ENCODE measurements at places on chromosomes 13 and 19.

- no peak for DNase-seq
Observed at GRCh38 chr19:28403690-28404089, 809.3 kb downstream of the UQCRFS1 start.

DNA sequence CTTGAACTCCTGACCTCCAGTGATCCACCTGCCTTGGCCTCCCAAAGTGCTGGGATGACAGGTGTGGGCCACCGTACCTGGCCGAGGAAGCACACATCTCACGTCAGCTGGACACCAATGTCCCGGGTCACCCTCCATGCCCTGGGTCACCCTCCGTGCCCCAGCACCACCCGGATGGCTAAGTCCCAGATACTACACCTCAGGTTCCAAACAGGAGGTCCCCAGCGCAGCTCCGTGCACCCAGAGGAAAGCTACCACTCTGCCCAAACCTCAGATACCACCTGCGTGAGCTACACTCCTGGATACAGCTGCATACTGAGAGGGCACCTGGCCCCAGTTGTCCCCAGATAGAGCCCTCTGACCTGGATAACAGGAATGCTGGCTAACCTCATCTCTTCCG, 14.0 kb downstream of the LRRC4B start:
- no peak for DNase-seq

DNA sequence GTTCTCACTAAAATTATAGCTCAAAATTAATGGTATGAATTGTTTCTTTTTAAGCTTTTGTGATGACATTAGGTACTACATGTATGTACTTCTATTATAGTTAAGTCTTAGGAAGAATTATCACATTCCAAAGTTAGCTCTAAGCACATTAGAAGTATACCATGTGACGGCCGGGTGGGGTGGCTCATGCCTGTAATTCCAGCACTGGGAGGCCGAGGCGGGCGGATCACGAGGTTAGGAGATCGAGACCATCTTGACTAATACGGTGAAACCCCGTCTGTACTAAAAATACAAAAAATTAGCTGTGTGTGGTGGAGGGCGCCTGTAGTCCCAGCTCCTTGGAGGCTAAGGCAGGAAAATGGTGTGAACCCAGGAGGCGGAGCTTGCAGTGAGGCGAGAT, 1265.1 kb upstream of the SPRY2 start:
- DNase-seq: no peak

GRCh38 chr19:18150776-18151624, 2.0 kb upstream of the PIK3R2 start:
- DNase-seq: no peak

- no peak for DNase-seq
Observed at GRCh38 chr19:22595918-22596341, 38.2 kb upstream of the ZNF492 start.

DNA sequence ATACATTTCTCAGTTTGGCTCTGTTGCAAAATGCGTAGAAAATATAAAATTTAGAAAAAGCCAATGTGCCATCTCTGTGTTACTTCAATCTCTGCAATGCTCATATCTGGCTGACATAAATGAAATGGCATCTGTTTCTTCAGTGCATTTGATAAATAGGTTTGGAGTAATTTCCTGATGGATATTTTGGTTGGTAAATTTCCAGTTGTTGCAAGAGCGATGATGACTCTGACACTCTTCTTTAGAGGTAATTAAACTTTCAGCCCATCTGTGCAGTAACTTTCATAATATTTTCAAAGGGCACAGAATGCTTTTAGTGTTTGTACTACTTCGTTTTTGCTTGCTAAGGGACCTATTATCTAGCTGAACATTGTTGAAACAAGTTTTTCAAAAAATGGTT, 1286.4 kb downstream of the PCDH9 start:
- DNase-seq: no peak

DNA sequence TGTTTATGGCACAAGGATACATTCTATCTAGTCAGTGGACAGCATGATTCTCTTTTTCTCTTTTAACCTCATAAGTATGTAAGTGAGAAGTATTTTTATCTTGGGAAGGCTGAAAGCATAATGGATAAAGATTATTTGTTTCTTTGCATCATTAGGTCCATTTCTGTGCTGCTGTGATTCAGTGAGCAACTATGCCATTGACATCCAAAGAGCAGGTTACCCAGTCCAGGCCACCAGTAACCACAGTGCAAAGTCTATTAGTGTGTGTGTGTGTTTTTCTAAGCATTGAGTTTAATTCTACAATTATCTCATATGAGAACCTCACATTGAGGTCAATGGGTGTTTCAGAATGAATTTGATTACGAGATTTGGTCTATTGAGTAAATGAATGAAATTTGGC, 158.8 kb upstream of the DACH1 start:
- no peak for DNase-seq

GRCh38 chr19:30122431-30122830, 180.4 kb downstream of the URI1 start:
- DNase-seq: no peak

DNA sequence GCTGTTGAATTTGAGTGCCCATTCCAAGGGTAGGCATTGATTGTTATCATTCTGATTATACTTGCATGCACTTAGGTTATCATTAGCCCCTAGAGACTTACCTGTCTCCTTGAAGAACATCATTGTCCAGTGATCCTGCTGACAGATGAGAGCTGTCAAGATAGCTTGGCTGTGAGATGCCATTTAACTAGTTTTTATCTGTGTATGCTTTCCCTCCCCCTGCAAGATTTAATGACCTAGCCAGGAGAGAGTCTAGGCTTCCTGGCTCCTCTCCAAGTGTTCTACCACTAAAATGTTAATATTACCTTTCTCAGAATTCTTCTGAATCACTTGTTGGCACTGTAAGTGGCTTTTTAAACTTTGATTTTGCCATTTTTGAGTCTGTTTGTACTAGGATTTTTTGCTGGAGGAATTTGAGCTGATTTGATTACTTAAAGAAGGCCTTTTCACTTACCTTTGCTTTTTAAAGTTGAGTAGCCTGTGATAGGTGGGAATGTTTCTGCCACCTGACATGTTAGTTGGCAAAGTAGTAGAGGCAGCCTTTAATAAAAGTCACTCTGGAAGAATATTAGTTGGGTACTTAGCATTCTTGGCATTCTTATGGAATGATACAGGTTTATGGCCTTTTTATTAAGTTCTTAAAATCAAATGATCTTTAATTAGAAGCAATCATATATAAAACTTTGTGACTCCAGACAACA, 41.1 kb downstream of the ARHGAP35 start:
- DNase-seq: no peak

GRCh38 chr13:33794576-33794975, 23.4 kb upstream of the RFC3 start:
- no peak for DNase-seq

- peak; percentile 90 for DNase-seq
Observed at GRCh38 chr13:110625771-110626321, 10.5 kb downstream of the NAXD start.

DNA sequence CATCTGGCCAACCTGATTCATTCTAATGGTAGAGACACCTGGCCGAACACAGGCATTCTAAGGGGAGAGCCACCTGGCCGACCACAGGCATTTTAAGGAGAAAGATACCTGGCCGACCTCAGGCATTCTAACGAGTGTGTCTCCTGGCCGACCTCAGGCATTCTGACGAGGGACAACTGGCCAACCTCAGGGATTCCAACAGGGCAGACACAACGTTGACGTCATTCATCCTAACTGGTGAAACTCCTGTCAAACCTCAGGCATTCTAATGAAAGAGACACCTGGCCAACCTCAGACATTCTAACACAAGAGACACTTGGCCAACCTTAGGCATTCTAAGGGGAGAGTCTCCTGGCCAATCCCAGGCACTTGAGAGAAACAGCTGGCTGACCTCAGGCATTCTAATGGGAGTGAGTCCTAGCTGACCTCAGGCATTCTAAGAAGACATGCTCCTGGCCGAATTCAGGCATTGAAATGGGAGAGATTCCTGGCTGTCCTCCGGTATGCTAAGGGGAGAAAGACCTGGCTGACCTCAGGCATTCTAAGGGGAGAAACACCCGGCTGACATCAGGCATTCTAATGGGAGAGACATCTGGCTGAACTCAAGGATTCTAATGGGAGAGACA, 1352.5 kb downstream of the UQCRFS1 start:
- DNase-seq: no peak

- no peak for DNase-seq
Observed at GRCh38 chr13:35812736-35813135, 318.4 kb downstream of the DCLK1 start.

DNA sequence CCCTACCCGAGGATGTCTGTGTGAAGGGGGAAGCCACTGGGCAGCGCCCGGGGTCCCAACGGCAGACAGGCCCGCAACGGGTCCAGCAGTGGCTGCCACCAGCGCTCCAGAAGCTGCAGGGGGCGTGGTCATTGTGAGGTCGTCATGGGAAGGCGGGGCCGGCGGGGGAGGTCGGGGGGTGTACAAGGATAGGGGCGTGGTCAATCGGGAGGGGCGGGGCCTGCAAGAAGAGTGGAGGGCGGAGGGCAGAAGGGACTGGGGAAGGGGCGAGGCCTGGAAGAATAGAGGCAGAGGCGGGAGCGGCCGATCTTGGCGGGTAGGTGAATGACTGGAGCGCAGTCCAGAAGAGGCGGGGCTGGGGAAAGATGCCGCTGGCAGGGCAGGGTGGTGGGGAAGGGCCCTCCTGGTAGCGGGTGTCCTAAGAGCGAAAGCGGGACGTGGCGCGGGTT, 4.4 kb downstream of the FUZ start:
- no peak for DNase-seq

- DNase-seq: no peak
Observed at GRCh38 chr19:8323781-8324185, 2.5 kb downstream of the RPS28 start.

DNA sequence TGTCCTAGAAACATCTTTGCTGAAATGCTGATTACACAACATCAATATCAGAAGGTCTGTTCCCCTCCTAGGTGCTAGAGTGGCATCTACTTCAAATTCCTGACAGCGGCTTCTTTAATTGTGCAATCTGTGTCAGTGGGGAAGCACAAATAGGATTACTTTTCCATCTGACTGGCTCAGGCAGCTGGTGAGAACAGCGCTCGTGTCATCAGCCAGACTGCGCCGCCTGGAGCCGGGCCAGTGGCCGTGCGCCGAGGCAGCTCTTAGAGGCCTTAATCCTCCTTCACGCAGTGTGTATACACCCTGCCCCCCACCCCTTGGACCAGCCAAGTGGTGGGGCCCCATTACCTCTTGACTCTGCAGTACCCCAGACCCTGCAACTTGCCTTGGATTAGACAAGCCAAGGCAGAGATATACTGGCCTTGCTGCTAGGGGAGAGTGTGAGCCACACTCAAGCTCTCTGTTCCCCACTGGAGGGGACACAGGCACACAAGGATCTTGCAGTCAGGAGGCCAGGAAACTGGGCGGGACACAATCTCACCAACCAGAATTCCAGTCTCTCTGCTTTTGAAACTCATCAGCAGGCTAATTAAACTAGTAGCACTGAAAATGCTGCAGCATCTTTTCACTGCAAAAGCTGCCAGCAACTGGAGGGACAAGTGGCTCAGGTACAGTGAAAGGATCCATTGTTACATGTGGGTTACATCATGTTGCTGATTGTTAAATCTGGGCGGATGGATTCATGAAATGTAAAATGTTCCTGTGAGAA, 48.9 kb upstream of the EPHX3 start:
- DNase-seq: peak; percentile 69

GRCh38 chr13:112781881-112782361, 92.1 kb downstream of the ATP11A start:
- no peak for DNase-seq

DNA sequence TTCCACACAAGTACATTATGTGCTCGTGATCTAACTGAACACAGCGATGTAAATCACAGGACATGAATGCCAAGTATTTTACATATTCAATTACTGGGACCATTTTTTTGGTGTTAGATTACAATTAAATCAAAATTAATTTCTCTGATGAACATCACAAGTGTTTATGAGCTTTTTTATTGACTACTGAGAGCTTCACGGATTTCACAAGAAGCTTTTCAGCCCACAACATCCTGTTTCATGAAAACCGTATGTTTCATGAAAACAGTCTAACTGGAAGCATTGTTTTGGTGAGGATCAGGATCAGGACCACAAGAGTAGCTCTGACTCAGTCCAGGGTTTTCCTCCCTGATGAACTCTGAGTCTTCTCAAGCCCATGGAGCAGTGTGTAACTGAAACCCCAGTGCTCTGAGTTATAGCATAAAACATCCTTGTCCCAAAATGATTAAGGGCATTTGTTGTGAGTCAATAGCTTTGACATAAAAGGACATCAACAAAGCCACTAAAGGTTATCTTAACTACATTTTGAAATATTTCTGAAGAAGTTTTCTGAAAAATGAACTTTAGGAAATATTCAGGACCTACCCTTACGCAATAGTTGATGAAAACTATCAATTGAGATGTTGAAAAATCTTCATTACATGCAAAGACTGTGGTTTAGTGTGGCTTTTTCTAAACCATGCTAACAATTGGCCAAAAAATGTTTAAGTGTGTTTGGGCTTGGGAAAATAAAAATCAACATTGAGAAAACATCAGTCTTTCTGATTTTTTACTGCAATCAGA, 49.3 kb downstream of the UFM1 start:
- no peak for DNase-seq

- DNase-seq: no peak
Observed at GRCh38 chr13:111611651-111612050, 291.2 kb downstream of the TEX29 start.

DNA sequence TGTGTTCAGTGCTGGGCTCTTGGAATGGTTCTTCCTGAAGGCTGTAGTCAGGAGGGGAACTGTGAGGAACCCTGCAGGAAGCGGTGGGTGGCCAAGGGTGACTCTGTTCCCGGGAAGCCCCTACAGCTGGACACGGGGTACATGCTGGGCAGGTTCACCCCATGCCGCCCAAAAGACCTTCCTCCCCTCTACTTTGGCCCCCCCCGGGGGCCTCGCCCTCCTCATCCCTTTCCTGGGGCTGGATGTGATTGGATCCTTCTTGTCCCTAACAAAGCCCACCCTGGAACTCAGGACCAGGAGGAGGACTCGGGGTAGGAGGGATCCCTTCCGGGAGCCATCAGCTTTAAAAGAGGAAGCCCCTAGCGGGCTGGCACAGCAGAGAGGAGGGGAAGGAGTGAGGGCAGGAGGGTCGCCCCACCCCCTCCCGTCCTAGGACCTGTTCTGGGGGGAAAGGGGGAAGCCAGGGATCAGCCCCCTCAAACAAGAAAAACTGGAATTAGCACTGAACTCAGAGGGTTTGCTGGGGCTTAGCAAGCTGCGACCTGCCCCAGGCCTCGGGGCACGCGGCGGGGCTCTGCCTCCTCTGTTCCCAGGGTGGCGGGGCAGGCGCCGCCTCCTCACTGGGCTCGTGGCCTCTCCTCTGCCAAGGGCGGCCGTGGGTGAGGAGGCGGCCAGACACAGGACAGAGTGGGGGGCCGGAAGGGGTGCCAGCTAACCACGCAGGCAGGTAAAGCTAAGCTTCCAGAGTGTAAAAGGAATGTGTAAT, 4.0 kb downstream of the CEBPA start:
- no peak for DNase-seq

- no peak for DNase-seq
Observed at GRCh38 chr19:12453495-12453894, 12.7 kb upstream of the ZNF443 start.

GRCh38 chr19:55656988-55657747, 2.3 kb downstream of the U2AF2 start:
- no peak for DNase-seq

All from SHP77 treated with DMSO at 0.1 percent for 48 hours (cell line).